Activated CD4-positive, alpha-beta T cell treated with anti-CD3 and anti-CD28 coated beads, Interleukin-2, amount 50 U/mL, for 1 hour (primary cell): ENCODE measurements at places on chromosomes 2 and 18.
A peak's percentile ranks its signal among the peaks of the same experiment; 100 is the strongest.

DNA sequence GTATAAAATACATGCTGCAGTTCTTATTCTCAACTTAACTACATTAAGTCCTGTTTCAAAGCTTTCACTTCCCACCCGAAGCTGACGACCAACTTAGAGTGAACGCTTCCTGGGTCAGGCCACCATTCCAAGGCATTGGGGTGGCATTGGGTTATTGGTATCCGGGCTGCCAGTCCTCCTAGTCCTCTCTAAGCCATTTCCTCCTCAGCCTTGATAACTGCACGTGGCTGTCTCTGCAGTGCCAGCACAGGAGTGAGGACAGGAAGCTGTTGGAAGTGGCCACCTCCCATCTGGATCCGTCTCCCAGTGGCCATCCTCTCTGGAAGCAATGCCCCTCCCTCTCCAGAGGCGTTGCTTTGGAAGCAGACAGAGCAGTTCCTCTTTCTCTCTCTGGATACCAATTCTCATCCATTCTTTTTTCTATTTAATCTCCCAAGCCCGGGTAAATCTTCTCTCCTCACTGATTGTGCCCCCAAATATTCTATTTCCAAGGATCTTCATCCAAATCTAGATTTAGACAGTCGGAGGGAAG lies 354.7 kb downstream of the EIPR1 start:
- no peak for DNase-seq

GRCh38 chr2:179467111-179467510 lies 202.5 kb upstream of the SESTD1 start:
- no peak for DNase-seq

GRCh38 chr18:42477267-42477666 lies 522.2 kb downstream of the PIK3C3 start:
- no peak for DNase-seq

DNA sequence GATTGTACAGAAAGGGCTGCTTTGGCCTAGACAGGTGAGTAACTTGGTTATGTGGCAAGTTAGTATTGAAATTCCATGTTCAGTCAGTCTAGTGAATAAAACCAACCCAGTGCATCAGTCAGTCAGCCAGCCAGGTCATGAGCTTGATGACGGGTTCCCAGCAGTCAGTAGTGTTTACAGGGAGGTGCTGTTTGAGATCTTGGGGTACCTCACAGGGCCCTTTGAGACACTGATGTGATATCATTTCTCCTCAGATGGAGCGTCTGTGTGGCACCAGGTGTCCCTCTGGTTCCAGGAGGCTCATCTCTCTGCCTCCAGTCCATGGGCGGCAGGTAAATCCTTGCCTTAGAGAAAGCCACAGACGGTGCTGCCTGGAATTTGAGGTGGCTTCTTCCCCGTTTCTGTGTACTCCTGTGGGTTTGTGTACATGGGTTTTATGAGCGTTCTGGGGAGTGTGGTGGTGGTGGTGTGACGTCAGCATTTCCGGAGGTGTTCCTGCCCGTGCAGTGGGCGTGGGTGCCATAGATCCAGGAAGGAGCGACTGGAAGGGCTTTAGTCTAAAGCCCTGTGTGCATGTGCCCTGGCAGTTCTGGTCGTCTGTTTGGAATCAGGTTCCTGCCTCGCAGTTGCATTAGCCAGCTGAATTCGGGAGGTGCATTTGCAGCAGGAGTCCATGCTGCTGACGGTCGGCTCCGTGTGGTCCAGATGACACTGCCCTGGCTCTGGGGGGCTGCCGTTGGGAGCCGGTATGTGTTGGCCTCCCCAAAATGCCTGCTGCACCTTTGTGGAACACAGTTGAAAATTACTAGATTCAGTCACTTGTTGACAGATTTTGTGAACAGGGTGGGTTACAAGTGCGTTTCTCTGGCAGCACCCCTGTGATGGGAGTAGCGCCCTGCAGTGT lies 2.1 kb downstream of the CTDP1 start:
- DNase-seq = peak; percentile 60

DNA sequence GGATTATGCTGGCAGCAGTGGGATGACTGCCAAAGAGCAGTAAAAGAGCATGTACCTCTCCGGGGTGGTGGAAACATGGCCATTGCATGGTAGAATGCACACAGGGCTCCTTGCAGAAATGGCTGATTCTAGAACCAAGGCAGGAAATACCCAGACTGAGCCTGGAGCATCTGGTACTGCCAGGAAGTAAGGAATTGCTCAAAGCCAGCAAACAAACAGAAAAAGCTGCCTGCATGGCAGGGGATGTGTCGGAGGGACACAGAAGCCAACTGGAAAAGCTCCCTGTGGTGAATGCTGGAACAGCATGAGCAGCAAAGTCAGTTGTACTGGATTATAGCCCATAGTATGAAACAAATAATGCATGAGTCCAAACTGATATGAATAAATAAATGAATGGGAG lies 78.0 kb upstream of the NFATC1 start:
- DNase-seq = no peak

GRCh38 chr2:102141970-102142828 lies at the start of gene IL1R1:
Gene IL1R1, plus strand, starts transcription at chr2:102142746. Its CDS starts 14,979 bp downstream, at chr2:102157725.
- no peak for DNase-seq

DNA sequence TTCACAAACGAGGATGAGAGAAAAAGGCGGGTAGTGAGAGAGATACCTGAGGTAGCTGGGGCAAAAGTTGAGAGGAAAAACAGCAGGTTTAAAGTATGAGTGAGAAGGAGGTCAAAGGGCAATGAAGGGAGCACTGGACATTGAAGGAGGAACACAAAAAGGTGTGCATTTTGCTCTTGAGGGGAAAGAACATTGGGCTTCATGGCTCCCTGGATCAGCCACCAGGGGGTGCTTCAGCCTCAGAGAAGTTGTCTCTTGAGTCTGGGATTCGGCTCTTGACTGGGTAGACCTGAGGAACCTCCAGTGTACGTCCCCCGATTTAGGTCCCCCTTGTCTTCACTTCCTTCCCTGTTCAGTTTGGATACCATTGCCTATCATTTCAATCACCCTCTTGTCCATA lies 128.5 kb downstream of the RAPGEF4 start:
- DNase-seq = peak; percentile 18

- DNase-seq = no peak
Measured at GRCh38 chr2:59458800-59459199, 1094.7 kb downstream of the BCL11A start.
